Suppressor macrophage (primary cell): ENCODE measurements at places on chromosomes 6 and 20.

DNA sequence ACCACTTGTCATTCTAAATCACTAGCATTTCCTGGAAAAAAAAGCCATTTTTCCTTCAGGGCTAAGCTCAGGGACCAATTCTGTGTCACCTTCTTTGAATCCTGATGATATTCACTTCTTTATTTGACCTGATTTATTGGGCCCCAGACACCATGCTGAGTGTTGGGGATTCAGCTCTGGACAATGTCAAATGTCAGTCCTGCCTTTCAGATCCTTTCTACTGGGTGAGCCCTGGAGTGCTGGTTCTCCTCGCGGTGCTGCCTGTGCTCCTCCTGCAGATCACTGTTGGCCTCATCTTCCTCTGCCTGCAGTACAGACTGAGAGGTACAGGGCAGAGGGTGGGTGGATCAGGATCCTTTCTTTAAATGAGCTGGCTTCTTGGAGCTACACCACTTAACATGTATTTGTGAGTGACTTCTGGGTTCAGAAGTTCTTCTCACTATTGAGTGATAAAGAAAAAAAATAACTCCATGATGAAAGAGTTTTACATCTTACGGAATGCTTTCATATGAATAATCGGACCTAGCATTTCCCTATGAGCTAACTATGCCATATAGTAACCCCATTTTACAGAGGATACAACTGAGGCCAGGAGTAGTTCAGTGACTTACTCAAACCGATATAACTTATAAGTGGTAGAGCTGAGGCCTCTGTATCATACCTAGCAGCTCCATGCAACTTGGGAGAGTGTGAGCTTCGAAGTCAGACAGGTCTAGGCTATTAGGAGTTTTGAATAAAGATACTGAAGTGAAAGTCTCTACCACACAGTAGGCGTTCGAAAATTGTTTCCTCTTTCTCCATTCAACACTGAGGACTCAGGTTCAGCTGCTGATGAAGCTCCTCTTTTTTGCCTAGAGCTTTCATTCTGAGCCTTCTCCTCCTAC lies 9.3 kb downstream of the MOG start:
- DNase-seq: no peak

- DNase-seq: no peak
Observed at GRCh38 chr6:21931641-21932335, 338.2 kb downstream of the SOX4 start.

DNA sequence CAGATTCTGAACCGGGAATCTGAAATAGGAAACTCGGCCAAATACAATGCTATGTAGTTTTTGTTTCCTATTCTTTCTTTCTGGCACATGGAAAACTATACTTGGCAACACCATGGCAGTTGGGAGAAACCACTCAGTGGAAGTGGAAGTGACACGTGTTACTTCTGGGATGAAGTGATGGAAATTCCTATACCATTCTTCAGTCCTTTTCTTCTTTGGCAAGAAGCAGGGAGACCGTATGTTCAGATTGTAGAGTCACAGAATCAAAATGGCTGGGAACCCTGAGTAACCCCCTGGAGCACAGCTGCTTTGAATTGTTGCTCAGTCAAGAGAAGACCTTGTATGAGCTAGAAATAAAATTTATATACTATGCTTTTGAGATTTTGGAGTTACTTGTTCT lies 18.8 kb upstream of the TINAG start:
- no peak for DNase-seq

GRCh38 chr6:105489216-105489530 lies 86.3 kb upstream of the PREP start:
- DNase-seq: no peak

DNA sequence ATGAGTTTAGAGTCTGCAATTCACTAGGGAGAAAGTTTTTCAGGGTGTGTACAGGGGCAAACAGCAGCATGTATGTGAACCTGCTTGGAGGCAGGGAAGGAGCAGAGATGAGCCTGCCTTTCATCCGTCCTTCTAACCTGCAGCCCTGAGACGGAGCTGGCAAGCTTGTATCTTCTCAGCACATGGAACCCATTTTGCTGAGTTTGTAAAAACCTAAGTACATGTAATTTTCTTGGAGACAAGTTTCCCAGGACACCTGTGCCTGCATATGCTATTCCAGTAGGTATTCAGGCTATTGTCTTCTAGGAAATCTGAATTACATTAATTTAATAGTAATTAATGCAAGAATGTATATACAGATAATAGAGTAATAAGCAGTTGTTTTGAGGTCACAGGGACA lies 28.8 kb upstream of the MOXD1 start:
- no peak for DNase-seq

DNA sequence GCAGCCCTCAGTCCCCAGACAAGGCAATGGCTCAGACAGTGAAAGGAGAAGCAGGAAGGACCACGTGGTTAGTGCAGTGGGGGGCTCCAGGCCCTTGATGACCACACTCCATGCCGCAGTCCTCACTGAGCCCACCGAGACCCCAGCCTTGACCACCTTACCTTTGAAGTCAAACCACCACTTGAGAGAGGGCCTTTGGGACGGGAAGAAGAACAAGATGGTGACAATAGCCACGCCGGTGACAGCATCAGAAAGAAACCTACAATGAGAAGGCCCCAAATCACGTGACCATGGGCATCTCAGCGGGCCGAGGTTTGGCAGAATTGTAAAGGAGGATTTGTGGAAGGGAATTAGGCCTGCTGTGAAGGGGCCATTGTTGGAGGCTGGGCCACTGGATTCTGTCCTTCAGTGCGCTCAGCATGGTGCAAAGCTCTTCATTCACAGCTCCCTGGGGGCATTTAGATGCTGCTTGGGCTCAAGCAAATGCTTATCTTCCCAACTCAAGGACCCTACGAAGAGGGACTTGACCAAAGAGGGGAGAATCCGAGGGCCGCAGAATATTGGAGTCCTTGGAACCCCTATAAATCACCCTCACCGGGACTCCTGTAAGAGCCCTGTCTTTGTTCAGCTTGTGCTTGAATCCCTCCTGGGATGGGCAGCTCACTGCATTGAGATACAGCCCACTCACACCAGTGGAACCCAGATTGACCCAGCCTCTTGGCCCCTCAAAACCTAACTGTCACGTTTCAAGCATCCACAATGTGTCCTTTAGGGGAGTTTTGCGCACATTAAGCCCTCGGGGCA lies 33.2 kb upstream of the OCSTAMP start:
- DNase-seq: no peak
